ENCODE measurements at places on chromosomes 13 and 19.

- no peak for ATAC-seq
These were observed 9.3 kb upstream of the SYT5 start for GRCh38 chr19:55189403-55189835.

- no peak for ATAC-seq
These were observed 656.6 kb downstream of the TBC1D4 start for GRCh38 chr13:74825152-74825937.

- no peak for ATAC-seq
These were observed 880 bp downstream of the FGF9 start for GRCh38 chr13:21671620-21672286.

- no peak for ATAC-seq
These were observed 20.2 kb downstream of the ZC3H13 start for GRCh38 chr13:46032341-46032740.

DNA sequence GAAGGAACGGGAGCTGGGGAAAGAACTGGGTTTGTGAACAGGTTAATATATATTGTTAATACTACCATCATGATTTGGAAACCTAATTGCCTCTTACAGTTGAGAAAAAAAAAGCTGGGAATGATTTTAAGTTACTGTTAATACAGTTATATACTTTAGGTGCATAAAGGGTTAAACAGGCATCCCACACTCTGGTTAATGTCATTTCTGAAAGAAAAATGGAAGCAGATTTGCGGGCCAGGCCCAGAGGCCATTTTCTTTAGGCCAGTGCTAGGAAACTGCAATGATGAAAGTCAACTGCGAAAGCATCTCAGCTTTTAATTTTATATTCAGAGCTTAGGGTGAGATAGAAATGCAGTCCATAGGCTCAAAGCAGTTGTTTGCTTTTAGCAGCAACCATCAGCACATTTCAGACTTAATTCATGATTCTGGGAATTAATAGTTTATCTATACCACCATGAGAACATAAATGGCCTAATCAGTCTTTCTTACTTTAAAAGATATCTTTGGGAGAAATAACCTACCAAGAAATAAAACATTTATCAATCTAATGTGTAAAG, 592.8 kb downstream of the GPC6 start:
- no peak for ATAC-seq

GRCh38 chr19:20416661-20417060, 148.9 kb downstream of the ZNF737 start:
- no peak for ATAC-seq

DNA sequence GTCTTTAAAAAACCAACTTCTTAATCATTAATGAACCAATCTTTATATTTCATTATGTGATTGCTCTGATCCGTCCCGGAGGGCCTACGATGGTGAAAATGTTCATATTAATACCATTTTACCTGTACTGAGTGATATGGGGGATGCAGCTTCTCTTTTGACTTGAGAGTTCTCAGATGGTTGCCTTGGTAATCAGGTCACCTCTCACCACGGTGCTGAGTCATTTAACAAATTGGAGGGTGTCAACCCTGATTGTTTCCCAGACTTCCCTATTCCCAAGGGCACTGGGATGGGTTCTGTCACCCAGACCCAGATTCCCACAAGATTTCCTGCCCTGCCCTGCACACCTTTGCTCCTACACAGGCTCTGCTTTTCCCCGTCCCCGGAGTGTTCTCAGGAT, 128.5 kb upstream of the TMTC4 start:
- no peak for ATAC-seq

DNA sequence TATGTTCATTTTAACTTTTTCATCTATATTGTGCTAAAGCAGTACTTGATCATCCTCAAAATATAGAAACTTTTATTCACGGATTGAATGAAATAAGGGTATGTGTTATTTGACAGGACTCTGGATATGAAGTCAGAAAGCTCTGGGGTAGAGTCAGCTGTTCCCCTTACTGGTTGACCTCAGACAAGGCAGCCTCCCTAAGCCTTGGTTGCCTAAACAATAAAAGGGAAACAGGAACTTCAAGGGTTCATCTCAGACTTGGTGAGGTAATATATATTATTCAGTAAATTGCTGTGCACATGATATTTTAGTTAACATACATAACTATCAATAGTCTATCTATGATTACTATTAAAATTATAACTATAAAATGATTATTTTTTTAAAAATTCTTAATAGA, 13.6 kb downstream of the POLR1D start:
- ATAC-seq = no peak

DNA sequence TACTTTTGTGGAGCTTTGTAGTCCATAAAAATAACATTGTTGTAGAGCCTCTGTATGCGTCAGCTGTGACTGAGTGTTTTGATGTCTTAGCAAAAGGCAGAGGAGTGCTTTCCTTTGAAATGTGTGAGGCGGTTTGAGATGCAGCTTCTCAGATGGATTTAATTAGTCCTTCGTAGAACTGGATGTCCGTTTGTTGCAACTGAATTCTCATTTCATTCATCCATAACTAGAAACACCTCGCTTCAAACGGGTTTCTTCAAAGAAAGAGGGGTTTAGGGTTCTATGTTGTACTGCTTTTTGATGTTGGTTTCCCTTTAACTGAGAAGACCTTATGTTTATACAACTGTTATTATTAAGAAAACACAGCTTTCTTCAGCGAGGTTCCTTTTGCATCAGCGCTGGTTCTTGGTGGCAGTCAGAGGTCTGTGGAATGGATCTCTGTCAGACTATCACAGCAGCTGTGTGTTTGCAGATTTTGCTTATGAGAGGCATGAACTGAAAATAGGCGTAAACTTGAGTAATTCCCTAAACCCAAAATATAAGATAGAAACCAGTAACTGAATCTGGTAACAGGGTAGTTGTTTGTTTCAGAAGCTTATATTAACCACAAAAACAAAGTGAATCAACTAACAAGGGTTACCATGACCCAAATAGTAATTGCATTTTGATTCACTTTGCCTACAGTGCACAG, 194.4 kb downstream of the GGACT start:
- peak; percentile 34 for ATAC-seq

- ATAC-seq = no peak
These were observed 225.6 kb downstream of the PCDH9 start for GRCh38 chr13:67004511-67004910.

GRCh38 chr19:47028195-47028601, 8.6 kb downstream of the NPAS1 start:
- ATAC-seq = no peak

DNA sequence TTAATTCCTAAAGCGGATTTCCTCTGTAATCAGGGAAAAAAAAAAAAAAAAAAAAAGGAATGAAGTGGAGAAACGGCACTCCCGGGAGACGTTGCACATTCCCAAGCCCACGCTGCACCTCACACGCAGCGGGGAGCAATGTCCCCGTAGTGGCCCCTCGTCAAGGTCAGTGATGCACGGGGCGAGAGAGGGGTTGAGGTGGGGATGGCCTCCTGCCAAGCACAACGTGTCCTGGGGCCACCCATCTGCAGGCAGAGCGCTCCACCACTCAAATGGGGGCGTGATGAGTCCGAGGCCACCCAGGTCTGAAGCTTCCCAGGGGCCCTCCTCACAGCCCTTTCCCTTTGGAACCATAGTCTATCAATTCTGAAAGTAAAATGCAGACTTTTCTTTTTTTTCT, 15.1 kb downstream of the PLK5 start:
- peak; percentile 24 for ATAC-seq

- ATAC-seq = no peak
These were observed 60.7 kb downstream of the PAN3 start for GRCh38 chr13:28199089-28199488.

DNA sequence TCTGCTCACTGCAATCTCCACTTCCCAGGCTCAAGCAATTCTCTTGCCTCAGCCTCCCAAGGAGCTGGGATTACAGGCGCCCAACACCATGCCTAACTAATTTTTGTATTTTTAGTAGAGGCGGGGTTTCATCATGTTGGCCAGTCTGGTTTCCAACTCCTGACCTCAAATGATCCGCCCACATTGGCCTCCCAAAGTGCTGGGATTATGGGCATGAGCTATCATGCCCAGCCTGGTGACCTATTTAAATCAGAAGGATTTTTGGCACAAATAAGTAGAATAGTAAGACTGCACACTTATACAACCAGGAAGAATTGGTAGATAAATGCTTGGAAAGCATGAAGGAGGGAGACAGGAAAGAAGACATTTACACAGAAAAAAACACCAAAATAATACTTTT, 53.4 kb upstream of the AKAP11 start:
- no peak for ATAC-seq

- ATAC-seq = no peak
These were observed 8.7 kb downstream of the CEACAM4 start for GRCh38 chr19:41617941-41618730.

DNA sequence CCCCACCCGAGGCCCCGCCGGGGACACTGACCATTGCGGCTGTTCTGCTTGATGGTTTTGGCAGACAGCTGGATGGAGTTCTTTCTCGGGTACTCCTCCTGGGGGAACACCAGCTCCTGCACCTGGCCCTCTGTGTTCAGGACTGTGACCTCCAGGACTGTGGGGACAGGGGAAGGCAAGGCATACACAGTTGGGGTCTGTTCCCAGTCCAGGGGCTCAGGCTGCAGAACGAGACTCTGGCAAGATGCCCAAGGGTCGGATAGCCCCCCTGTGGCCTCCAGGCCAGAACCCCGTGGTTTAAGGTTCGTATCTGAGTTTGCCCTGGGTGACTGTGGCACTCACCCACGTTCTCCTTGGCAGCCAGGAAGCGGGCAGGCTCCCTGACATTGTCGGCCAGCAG, 22.7 kb upstream of the ASF1B start:
- no peak for ATAC-seq

DNA sequence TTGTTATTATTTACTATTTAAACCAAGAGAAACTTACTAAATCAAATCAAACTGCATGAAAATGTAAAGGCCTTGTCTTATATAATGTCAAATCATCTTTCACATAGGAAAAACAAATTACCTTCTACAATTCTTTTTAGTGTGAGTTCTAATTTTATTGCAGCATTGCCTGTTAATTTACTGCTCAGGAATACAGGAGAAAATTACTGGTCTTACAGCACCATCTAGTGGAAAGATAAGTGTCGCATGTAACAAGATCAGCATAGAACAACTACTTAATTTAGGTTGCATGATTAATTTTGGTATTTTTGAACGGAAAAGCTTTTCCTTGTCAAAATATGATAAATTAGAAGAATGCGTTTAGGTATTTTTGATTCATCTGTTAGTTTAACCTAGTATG, 502.7 kb downstream of the UQCRFS1 start:
- ATAC-seq = no peak

DNA sequence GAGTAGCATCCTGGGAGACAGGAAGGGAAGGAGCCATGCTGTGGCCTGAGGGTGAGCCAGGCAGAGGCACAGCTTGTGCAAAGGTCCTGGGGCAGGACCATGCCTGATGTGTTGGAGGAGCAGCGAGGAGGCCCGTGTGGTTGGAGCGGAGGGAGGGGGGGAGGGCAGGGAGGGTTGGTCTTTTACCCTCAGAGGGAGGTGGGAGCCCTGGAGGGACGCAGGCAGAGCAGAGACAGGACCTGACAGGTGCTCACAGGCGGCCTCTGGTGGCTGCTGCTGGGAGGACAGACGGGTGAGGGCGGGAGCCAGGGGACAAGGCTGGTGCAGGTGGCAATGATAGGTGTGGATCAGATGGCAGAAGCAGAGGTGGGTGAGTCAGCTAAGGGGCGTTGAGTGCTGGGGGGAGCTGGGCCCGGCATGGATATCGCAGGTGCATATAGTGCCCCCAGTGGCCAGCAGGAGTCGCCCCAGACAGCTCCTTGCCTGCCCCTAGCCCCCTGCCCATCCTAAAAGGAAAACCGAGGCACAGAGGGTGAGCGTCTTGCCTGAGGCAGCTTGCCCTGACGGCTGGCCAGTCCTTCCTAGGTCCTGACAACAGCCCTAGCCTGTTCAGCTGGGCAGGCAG, 9.8 kb upstream of the GNA15 start:
- ATAC-seq = peak; percentile 65

DNA sequence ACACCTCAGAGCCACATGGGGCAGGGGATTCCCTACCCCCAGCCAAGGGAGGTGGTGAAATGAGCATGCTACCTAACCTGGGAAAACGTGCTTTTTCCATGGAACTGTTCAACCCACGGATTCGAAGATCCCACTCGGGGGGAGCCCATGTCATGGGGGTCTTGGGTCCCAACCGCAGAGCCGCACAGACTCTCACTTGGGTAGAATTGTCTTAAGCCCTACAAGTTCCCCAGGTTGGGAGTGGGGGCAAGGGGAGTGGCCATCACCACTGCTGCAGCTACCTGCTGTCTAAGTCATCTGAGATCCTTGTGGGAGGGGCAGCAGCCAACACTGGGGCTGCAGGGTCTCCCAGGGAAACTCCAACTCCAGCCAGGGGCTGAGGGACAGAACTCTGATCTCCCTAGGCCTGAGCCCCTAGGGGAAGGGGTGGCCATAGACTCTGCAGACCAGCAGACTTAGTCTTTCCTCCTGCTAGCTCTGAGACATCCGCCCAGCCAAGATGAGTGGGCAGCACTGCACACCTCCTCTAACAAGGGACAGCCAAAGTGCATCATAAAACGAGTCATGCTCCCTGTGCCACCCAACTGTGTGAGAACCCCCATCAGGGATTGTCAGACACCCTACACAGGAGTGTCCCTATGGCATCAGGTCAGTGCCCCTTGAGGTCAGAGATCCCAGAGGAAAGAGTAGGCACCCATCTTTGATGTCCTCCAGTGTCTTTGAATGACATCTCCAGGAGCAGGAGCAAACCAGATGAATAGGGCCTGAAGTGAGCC, 610.4 kb upstream of the SLITRK6 start:
- peak; percentile 27 for ATAC-seq

DNA sequence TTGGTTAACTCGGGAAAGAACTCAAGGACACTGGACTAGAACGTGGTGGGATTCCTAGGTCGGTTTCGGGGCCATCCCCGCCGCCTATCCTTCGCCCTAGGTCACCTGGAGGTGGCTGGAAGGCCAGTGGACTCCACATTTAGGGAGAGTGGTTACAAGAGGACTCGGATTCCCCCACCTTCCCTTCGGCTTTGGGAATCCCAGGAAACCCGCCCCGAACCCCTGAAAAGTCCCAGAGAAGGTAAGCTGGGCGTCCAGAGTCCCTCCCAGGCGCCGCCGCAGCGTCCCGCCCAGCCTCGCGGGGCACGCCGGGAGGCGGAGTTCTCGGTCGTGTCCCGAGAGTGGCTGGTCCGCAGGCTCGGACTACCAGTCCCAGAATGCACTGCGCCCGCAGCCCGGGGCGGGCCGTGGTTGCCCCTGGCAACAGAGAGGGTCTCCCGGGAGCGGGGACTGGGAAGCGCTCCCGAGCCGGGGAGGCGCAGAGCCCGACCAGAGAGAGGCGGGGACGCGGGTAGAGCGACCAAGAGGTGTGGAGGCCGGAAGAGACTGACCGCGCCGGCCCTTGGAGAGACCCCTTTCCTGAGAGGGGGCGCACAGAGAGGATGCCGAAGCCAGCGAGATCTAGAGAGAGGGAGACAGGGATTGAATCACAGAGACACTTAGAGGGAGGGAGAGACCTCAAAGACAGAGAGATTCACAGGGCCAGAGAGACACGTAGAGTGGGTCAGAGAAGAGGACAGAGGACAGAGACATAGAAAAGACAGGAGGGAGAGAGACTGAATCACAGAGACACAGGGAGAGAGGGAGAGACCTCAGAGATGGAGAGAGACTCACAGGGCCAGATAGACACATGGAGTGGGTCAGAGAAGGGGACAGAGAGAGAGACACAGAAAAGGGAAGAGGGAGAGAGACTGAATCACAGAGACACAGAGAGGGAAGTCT, 2.6 kb upstream of the PRKCG start:
- ATAC-seq = peak; percentile 83

GRCh38 chr13:98415326-98416070, 161.4 kb downstream of the STK24 start:
- peak; percentile 44 for ATAC-seq

- ATAC-seq = no peak
These were observed 37.5 kb downstream of the RAB20 start for GRCh38 chr13:110523838-110524540.

- ATAC-seq = no peak
These were observed 1365.7 kb upstream of the SLC10A2 start for GRCh38 chr13:104431895-104432294.
